ENCODE measurements at places on chromosomes 11 and 22. TPM values are rescaled to one million over a fixed set of nuclear protein-coding genes. Genes with fewer than 3 reads are reported as not detected.

DNA sequence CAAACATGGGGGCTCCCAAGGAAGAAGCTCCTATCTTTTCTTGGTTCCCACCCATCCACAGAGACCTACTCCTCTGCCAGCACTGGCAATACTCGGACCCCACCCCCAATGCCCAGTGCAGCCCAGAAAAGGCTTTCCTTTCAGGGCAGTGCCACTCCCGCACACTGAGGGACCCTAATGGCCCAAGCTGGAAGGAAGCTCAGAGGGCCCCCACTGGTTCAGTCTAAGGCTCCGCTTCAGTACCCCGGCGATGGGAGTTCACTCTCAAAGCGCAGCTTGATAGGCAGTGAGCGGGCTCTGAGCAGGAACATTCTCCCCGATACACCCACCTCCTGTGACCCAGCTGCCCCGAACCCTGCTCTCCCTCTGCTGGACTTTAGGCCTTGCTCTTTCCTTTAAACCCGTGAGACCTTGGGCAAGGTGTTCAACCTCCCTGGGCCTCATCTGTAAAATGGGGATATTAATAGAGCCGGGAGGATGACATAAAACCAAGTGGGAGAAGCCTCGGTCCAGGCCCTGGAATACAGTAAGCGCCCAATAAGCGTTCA lies 48.4 kb downstream of the CHRDL2 start:
- DNase-seq: peak; percentile 38

DNA sequence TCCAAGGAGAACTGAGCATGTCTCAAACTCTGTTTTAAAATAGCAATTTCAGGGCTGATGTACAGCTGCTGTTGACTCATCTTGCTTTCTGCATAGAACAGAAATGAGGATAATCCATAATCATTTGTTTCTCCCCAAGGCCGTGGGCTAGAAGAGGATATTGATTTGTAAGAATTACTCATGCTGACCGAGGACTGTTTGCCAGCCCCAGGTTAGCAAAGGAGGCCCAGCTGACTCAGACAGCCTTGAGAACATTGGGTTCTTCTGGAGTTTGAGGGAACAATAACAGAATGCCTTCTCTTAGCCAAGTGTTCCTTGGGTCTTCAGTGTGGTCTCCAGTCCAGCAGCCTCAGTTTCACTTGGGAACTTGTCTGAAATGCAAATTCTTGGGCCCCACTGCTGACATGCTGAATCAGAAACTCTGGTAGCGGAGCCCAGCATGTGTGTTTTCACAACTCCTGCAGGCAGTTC lies 92.0 kb downstream of the ZC3H12C start:
- no peak for DNase-seq

DNA sequence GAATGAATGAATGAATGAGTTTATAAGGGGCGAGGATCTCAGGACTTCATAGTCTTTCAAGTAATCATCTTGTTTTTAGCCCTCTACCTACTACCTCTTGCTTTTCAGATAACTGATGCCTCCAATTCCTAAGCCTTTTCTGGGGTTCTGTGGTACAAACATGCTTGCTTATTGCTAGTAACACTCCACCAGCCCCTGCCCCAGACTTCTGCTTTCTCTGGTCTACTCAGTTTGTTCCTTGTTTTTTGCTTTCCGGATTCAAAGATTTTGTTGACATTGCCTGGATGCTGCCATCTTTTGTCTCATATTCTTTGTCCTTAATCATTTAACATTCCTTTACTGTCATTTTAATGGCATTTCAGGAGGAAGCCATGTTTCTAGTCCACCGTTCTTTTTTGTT lies 8.9 kb upstream of the TMEM9B start:
- no peak for DNase-seq

DNA sequence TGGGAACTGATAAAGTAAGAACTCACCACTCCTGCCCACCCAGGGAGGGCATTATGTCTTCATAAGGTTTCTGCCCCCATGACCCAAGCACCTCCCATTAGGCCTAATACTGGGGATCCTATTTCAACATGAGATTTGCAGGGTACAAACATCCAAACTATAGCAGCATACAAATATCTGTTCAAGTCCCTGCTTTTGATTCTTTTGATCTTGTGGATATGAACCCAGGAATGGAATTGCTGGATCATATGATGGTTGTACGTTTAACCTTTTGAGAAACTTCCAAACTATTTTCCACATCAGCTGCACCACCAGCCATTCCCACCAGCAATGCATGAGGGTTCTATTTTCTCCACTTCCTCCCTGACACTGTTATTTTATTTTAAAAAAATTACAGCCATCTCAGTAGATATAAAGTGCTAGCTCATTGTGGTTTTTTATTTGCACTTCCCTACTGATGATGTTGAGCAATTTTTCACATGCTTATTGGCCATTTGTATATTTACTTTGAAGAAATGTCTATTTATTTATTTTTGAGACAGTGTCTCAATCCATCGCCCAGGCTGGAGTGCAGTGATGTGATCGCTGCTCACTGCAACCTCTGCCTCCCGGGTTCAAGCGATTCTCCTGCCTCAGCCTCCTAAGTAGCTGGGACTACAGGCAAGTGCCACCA lies 7.1 kb upstream of the ATG16L2 start:
- no peak for DNase-seq

- no peak for DNase-seq
Measured at GRCh38 chr22:27075028-27075678, 417.8 kb downstream of the MIAT start.

- peak; percentile 10 for DNase-seq
Measured at GRCh38 chr22:24185001-24185500, 3.8 kb downstream of the SUSD2 start.

DNA sequence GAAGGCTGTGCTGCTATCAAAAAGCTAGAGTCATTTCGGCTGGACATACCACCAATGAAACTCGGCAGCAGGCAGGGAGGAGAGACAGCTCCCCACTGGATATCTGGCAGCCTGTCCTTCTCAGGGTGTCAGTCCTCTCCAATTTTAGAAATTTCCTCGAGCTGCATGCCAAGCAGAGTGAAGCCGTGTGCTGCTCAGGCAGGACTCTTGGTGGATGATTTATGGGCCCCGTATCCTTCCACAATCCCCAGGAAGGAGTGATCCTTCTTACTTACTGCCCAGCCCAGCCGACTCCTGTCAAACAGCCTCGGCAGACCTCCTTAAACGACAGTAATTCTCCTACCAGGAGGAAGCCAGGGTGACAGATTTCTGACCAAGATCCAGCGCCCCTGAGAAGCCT lies 410.4 kb downstream of the TENM4 start:
- no peak for DNase-seq

GRCh38 chr11:71281204-71281603 lies 28.8 kb upstream of the SHANK2 start:
- no peak for DNase-seq

DNA sequence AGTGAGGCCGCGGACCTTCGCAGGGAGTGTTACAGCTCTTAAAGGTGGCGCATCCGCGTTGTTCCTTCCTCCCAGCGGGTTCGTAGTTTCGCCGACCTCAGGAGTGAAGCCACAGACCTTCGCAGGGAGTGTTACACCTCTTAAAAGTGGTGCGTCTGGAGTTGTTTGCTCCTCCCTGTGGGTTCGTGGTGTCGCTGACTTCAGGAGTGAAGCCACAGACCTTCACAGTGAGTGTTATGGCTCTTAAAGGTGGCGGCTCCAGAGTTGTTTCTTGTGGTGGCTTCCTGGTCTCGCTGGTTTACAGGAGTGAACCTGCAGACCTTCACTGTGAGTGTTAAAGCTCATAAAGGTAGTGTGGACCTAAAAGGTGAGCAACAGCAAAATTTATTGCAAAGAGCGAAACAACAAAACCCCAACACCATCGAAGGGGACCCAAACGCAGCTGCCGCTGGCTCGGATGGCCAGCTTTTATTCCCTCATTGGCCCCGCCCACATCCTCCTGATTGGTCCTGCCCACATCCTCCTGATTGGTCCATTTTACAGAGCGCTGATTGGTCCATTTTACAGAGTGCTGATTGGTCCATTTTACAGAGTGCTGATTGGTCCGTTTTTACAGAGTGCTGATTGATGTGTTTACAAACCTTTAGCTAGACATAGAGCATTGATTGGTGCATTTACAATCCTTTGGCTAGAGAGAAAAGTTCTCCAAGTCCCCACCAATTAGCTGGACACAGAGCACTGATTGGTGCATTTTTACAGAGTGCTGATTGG lies 1.2 kb upstream of the TMEM45B start:
- DNase-seq: no peak

DNA sequence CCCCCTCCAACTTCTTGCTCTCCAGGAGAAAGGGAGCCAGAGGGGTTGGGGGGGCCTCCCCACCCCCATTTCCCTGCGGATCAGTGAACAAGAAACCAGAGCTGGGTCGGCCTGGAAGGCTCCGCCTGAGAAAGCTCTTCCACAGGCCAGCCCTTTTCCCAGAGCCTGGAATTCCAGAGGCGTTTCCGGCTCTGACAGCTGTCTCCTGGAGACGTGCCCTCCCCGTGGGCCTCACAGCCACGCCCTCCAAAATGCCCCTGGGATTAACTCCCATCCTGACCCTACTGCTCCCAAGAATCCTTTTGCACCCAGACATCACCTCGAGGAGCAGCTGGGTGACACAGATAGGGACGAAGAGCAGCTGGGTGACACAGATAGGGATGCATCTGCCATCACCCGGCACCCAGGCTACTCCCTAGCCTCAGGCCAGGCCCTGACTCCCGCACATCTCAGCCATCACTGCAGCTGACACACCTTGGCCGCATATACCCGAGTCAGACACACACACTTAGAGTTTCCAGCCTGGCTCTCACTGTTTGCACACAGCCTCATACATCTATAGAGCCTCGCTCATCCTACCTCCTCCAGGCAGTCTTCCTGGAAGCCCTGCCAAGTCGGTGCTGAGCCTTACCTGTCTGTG lies 7.6 kb upstream of the CDC42EP1 start:
- peak; percentile 89 for DNase-seq

GRCh38 chr11:131982154-131982553 lies 611.7 kb downstream of the NTM start:
- no peak for DNase-seq

DNA sequence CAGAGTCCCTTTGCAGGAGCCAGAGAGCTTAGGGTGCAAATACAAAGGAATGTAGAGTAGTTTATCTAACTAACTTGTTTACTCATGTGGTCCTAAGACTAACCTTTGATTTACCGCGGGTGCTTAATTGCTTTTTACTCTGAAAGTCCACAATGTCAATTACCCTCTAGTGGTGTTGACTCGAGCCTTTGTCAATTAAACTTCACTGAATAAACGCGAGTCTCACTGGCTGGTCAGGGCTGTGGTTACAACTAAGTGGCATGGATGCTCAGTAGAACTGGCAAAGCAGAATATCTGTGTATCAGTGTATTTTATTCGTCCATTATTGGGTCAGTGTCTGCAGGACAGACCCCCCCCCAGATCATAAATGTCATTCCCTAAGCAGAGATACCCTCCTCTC lies 181.7 kb downstream of the OR4C45 start:
- no peak for DNase-seq

DNA sequence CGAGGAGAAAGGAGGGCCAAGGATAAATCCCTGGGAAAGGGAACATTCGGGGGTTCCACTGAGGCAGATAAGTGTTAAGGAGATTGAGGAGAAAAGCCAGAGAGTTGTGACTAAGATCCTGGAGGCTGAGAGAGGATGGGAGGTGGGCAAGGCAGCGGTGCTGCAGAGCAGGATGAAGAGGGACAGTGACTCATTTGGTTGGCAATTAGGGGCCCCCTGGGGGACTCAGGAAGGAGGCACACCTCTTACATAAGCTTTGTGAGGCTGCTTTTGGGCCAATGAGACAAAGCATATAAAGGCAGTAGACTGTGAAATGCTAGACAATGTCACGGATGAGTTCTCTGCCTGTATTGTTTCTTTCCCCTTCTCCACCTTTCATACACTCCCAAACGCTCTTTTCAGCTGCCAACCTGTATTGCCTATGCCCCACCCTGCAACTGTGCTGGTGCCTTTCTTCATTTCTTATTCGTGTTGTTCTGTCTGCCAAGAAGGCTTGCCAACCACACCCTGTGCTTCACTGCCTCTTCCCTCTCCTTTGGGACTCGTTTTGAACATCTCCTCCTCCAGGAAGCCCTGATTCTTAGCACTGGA lies 246.8 kb upstream of the KIRREL3 start:
- no peak for DNase-seq

GRCh38 chr11:16126362-16126761 lies 230.0 kb downstream of the SOX6 start:
- no peak for DNase-seq

GRCh38 chr11:41201156-41201555 lies 258.3 kb downstream of the LRRC4C start:
- no peak for DNase-seq

DNA sequence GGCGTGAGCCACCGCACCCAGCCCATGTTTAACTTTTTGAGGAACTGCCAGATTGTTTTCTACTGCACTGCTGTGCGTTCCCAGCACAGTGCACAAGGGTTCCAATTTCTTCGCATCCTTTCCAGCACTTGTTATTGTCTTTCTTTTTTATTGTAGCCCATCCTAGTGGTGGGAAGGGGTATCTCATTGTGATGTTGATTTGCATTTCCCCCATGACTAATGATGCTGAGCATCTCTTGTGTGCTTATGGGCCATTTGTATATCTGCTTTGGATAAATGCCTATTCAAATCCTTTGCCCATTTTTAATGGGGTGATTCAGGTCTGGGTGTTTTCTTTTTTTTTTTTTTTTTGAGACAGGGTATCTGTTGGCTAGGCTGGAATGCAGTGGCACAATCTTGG lies 36.6 kb upstream of the SYT7 start:
- DNase-seq: no peak

- DNase-seq: no peak
Measured at GRCh38 chr11:69495441-69496201, 14.2 kb downstream of the LINC01488 start.

GRCh38 chr22:37141971-37142370 lies 7.7 kb downstream of the IL2RB start:
- DNase-seq: no peak

DNA sequence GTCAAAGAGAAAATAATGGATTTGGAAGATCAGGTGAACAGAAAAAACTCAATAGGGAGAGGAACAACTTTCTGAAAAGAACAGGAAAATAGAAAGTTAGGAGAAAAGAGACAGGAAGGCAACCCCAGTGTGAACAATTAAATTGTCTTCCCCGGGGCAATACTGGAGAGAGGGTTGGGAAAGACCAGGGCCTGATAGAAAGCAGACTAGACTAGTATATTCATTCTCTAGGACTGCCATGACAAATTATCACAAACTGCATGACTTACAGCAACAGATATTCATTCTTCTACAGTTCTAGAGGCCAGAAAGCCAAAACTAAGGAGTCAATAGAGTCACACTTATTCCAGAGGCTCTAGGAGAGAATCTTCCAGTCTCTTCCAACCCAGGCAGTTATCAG lies 482.8 kb downstream of the SOX6 start:
- DNase-seq: no peak

The CDON gene
- 18.4 TPM for total RNA-seq

The AQP11 gene
- 1.2 TPM for total RNA-seq

The SPI1 gene
- 11.6 TPM for total RNA-seq

The H19 gene
- total RNA-seq: 500 TPM

The BCO2 gene
- 147 TPM for total RNA-seq
